ENCODE measurements at places on chromosomes 3 and 15.

DNA sequence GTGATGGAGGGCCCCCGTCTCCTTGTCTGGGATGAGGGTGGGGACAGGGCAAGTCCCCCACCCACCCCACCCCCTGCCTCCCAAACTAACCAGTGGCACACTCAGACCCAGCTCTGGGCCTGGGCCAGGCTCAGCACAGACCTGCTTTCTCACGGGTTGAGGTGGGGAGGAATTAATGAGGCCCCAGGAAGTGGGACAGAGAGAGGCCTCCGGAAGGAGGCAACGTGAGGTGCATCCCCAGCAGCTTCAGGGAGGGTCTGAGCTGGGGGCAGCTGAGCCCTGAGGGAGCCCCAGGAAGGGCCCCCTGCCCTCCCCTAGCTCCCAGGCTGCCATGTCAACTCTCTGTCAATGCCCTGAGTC, 15.0 kb upstream of the GNAI2 start:
- no peak for DNase-seq

DNA sequence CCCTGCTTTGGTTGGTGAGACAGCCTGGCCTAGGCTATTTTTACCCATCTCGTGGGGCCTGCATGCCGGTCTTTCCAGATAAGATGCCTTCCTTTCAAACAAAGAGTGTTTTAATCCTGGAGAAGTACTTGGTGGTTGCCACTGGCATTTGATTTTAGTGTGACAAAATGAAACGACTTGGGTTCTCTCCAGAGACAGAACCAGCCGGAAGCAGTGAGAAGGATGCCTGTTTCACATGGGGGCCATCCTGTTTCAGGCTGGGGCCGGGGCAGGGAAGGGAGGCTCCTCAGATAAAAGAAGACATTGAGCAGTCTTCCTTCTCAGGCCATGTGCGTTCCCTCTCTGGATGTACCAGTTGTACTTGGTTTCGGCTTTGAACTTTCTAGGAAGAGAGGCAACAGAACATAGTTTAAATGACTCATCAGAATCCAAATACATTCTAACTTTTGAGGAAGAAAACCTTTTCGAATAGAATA, 74.9 kb downstream of the TOP2B start:
- no peak for DNase-seq

DNA sequence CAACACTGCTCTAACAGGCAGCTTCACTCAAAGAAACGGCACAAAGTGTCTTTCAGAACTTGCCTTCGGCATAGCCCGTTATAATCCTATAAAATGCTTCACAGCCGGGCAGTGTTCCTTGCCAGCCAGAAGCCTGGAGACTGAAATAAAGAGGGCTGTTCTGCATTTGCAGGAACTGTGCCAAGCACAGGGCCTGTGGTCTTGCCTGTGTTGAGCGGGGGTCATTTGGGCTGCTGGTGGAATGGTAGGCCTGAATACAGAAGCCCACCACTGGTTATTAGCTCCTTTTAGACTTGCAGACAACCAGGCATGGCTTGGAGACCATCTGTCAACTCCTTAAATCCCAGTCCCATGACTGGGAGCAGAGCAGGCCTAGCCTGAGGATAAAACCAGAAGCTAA, 4.7 kb upstream of the ARHGEF3 start:
- DNase-seq, result no peak

GRCh38 chr15:61112231-61112630, 116.9 kb downstream of the RORA start:
- DNase-seq, result no peak

DNA sequence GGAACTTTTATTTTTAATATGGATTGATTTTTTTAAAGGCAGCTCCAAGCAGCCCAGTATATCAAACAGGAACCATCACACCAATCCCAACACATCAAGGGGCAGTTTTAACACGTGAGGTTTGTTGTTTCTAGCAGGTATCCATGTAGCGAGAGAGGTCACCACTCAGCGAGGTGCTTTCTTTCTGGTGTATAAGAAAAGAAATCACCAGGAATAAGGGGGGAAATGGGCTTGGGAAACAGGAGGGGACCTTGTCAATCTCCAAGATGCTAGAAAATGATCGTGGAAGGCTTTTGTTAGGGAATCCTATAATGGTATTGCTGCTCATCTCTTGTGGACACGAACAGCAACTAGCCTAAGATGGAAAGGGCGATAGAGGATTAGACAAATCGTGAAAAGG, 402.9 kb upstream of the ATP11B start:
- no peak for DNase-seq

GRCh38 chr3:110165753-110166152, 828.4 kb upstream of the DPPA4 start:
- no peak for DNase-seq

Data from effector memory CD4-positive, alpha-beta T cell (primary cell).